ENCODE measurements at places on chromosomes 1 and 21.

DNA sequence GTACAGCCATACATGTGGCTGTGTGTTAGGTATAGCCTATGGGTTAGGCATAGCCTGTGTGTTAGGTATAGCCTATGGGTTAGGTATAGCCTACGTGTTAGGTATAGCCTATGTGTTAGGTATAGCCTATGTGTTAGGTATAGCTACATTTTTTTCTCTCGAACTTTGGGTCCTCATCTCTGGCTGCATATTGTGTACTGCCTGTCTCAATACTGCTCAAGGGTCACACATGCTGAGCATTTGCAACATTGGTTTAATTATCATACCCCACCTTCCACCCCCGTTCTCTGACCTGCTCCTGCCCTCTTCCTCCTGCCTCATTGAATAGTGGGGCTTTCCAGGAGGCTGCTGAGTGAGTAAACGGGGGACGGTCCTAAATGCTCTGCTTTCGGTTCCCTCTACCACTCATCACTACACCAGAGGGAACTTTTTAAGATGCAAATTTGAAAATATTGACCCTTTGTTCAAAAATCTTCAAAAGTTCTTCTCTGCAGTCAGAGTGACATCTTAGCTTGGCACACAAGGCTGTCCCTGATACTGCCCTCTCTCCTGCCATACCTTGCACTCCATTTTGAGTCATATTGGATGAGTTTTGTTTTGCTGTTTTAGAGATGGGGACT is 17.8 kb downstream of the OR2B11 start:
- DNase-seq = no peak

GRCh38 chr1:107541412-107541811 is 400.6 kb downstream of the NTNG1 start:
- DNase-seq = no peak

GRCh38 chr1:60367532-60367931 is 294.0 kb upstream of the C1orf87 start:
- DNase-seq = no peak

DNA sequence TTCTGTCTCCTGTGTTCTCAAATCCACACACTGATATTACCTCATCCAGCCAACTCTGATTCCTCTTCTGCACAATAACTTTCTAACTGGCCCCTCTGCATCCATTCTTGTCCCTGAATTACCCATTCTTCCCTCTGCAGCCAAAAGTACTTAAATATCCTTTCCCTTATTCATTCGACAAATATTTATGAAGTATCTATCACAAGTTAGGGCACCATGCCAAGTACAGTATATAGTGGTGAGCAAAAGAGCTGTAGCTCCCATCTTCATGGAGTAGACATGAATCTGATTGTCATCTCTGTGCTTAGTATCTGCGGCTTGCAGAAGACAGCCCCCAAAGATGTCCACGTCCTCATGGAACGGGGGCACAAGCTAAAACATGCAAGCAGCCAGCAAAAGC is 316.8 kb downstream of the SETD4 start:
- peak; percentile 6 for DNase-seq

DNA sequence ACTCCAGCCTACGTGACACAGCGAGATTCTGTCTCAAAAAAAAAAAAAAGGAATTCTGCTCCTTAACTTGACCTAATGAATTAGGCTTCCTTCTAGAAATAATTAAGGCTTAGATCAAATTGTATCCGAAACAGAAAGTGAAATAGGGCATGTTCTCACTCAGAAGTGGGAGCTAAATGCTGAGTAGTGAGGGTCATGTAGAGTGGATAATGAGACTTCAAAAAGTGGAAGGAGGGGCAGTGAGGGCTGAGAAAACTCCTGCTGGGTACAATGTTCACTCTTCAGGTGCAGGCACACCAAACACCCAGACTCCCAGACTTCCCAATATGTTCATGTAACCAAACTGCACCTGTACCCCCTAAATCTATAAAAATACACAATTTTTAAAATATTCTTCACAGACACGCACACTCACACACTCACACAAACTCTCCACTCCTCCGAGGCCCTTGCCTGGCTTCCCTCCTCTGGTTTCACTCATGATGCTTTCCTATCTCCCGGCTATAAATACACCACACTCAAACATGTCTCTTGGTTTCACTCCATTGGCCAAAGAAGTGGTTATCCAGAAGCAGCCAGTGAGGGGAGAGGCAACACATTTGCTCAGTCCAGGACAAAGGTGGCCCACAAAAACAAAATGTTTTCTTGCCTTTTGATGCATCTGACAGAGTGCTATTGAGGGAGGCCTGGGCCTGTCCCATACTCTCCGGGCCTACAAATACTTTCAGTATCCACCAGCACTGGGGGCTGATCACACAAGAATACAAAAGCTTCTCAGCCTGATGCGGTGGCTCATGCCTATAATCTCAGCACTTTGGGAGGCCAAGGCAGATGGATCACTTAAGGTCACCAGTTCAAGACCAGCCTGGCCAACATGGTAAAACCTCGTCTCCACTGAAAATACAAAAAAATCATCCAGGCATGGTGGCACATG is 249.2 kb downstream of the TOMM20 start:
- peak; percentile 79 for DNase-seq

GRCh38 chr1:56578138-56578962 is 1.0 kb downstream of the PLPP3 start:
- peak; percentile 71 for DNase-seq

DNA sequence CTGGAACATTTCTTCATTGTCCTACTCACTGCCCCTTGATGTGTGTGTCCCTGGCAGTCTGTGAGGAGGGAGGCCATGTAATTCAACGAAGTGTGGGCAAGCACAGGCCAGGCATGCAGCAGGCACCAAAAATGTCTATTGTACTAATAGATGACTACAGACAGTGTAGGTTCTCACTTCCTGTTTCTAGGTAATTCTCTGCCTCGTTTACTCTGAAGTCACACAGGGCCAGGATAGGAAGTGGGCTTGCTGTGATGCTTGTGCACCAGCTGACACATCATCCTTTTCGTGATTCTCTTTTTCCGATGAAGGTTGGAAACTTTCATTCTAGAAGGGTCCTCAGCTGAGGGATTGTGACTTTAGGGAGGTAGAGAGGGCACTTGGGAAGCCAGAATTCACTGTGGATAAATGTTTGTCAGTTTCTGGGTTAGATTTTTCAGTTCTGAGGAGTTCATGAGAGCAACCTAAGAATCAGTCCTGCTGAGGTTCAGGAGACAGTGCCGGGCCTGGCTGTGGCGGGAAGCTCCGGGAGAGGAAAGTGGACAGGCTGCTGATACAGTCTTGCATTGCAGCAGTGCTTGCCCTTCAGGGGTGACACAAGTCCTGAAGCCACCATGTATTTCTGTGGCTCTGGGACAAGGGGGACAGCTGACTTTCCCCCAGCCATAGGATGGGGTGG is 4.3 kb upstream of the CSF1 start:
- no peak for DNase-seq

- no peak for DNase-seq
Measured at GRCh38 chr1:14263671-14264070, 334.8 kb upstream of the KAZN start.

GRCh38 chr1:27397749-27398148 is 5.3 kb downstream of the GPR3 start:
- no peak for DNase-seq

- peak; percentile 69 for DNase-seq
Measured at GRCh38 chr1:117128323-117129079, 7.0 kb upstream of the TRIM45 start.

GRCh38 chr1:23150742-23151141 is 17.9 kb downstream of the LUZP1 start:
- no peak for DNase-seq

DNA sequence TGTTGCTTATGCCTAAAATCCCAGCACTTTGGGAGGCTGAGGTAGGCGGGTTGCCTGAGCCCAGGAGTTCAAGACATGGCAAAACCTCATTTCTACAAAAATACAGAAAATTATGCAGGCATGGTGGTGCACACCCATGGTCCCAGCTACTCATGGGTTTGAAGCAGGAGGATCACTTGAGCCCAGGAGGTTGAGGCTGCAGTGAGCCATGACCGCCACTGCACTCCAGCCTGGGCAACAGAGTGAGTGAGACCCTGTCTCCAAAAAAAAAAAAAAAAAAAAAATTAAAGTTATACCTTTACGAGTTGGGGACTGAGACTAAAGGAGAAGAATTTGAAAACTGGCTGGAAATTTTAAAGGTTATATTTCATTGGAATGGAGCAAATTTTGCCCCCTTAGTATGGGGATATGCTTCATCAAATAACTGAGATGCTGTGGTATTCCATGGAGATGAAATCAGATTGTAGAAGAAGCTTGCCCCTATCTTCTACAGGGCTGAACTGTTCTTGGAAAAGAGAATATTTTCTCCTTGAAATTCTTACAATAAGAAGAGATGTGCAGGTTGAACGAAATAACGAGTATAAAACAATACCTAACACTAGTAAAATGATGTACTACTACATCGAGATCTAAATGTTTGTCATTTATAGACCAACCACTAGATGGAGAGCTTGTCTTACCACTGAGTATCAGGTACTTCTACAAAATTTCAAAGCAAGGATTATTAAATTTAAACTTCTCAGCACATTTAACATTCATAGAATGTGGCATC is 34.9 kb upstream of the SCYL3 start:
- DNase-seq = peak; percentile 70

GRCh38 chr1:92483610-92484471 is 2.9 kb downstream of the GFI1 start:
- DNase-seq = no peak
